ENCODE measurements at places on chromosomes 13 and 19.

DNA sequence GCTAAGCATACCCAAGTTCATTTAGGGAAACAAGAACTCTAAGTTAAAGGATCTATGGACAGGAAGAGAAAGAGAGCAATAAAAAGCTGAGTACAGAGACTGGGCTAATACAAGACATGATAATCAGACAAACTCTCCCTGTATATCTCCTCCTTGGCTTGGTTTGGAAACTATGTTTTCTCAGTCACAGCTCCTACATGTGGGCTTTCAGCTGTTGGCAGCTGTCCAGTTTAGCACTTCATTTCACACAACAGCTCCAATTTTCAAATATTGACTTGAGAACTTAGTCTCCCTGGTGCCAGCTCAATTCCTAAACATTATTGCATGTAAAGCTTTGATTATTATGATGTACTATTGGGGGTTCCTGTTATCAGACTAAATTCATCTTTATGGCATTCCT is 222.8 kb upstream of the OBI1 start:
- peak; percentile 25 for DNase-seq

- no peak for DNase-seq
These were observed 408.0 kb upstream of the KLHL1 start for GRCh38 chr13:70516226-70516625.

DNA sequence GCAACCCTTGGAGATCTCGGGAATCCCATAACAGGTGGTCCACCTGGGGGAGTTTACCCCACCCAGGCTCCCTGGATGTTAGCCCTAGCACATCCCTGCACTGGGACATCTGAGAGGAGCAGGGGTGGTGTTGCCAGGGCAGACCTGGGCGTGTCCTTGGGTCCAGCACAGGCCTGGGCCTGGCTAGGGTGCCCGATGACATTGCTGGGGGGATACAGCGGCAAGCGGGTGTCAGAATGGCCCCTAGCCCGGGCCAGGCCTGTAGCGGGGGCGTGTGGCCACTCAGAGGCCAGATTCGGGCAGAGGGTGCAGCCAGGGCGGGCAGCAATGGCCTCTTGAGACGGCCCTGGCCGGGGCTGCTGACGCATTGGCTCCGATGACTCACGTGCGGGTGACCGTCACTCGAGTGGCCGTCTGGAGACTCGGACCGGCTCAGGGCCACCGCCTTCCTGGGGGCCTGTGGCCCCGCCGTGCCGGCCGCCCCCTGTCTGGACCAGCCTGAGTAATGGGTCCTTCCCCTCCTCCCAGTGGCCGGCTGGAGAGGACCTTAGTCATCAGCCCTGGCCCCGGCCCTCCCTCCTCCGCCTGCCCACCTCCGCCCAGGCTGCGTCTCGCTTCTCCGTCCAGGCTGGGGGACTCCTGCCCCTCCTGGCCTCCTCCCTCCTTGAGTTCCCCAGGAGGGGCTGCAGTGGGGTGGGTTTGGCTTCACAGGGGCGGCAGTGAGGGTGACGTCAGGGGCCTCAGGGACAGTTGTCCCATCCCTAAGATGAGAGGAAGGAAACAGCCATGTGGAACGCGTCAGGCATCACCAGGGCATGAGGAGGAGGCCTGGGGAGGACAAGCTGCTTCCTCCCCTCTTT is 23.2 kb upstream of the CRTC1 start:
- DNase-seq = no peak

GRCh38 chr19:46745521-46746280 is at the start of gene FKRP:
Gene FKRP, plus strand, starts transcription at chr19:46746057. Its CDS starts 9,394 bp downstream, at chr19:46755451.
- peak; percentile 44 for DNase-seq

GRCh38 chr13:100409132-100409531 is 179.5 kb downstream of the GGACT start:
- DNase-seq = no peak

- DNase-seq = no peak
These were observed 353.1 kb downstream of the ENOX1 start for GRCh38 chr13:43433691-43434141.

GRCh38 chr13:31733066-31733465 is 6.3 kb upstream of the RXFP2 start:
- DNase-seq = no peak

DNA sequence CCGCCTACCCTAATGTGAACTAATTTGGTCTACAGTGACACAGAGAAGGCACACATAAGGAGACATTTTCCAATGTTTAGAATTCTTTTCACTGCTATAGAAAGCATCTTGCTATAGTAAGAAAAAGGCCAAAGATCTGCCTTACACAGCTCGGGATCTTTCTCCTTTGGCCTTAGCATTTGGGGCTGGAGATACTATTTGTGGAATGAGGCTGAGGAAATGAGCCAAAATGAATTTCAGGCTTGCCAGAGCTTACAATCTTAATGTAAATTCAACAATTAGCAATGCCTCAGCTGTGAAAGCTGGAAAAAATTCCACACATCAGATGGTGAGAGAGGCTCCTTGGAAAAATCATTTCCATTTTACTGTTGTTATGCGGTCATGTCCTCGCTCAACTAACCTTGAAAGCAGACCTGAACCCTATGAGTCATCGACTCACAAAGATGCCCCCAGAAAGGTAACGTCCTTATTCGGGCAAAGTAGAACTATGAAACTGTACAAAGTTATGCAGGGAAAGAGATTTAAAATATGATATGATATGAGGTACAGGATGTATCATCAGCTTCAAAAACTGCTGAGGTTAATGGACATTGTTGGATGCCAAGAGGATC is 324.5 kb upstream of the NBEA start:
- DNase-seq = no peak

GRCh38 chr19:30448386-30449077 is 76.3 kb downstream of the ZNF536 start:
- DNase-seq = no peak

- no peak for DNase-seq
These were observed 46.8 kb downstream of the ARHGEF7 start for GRCh38 chr13:111161601-111162600.

DNA sequence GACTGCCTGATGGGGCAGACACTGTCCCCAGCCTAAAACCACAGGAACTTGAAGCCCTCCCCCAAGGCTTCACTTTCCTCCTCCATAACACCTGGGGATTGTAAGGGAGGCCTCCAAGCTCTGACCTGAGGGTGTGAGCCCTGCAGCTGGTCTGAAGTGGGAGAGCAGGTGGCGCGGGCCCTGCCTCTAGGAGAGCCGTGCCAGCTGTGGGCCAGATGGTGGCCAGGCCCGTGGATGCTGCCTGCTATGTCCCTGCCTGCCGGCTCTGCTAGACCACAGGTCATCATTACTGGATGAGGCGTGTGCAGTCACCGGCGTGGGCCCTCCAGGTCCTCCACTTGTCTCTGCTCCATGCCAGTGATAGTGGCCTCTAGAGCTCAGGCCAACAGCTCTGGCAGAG is 3.5 kb upstream of the KLHL26 start:
- DNase-seq = peak; percentile 48

- DNase-seq = peak; percentile 53
These were observed 3.2 kb downstream of the MAB21L1 start for GRCh38 chr13:35473206-35473775.

GRCh38 chr13:40758811-40759210 is 12.2 kb downstream of the MRPS31 start:
- DNase-seq = no peak

GRCh38 chr19:30439310-30439709 is 67.1 kb downstream of the ZNF536 start:
- DNase-seq = no peak

GRCh38 chr13:112890316-112891145 is 78.5 kb upstream of the MCF2L start:
- no peak for DNase-seq

DNA sequence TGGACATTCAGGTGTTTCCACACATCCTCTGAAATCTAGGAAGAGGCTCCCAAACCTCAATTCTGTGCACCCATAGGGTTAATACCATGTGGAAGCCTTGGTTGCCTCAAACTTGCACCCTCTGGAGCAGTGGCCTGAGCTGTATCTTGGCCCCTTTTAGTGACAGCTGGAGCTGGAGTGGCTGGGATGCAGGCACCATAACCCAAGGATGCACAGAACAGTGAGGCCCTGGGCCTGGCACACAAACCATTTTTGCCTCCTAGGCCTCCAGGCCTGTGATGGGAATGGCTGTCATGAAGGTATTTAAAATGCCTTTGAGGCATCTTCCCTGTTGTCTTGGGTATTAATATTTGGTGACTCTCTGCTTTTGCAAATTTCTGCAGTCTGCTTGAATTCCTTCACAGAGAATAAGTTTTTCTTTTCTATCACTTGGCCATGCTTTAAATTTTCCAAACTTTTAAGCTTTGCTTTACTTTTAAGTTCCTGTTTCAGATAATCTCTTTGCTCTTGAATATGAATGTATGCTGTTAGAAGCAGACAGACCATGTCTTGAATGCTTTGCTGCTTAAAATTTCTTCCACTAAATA is 1594.5 kb upstream of the PCDH20 start:
- DNase-seq = no peak

DNA sequence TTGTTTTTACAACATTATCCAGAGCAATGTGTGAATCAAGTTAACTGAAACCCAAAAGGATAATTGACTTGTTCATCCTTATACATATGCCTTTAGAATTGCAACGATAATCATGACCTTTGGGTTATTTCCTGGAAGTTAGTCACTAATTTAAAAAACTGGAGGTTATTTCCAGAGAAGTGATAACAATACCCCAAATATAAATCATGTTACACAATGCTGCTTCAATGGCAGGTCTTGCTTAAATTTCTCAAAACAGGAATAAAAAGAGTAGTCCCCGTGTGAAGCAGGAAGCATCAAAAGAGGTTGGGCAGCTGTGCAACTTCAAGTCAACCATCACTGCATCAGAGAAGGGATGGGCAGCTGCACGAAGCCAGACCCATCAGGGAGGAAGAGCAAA is 134.4 kb downstream of the EFNB2 start:
- DNase-seq = no peak

- DNase-seq = no peak
These were observed 123.8 kb downstream of the ENOX1 start for GRCh38 chr13:43662976-43663375.

GRCh38 chr19:4624733-4625362 is 14.5 kb upstream of the TNFAIP8L1 start:
- peak; percentile 48 for DNase-seq

DNA sequence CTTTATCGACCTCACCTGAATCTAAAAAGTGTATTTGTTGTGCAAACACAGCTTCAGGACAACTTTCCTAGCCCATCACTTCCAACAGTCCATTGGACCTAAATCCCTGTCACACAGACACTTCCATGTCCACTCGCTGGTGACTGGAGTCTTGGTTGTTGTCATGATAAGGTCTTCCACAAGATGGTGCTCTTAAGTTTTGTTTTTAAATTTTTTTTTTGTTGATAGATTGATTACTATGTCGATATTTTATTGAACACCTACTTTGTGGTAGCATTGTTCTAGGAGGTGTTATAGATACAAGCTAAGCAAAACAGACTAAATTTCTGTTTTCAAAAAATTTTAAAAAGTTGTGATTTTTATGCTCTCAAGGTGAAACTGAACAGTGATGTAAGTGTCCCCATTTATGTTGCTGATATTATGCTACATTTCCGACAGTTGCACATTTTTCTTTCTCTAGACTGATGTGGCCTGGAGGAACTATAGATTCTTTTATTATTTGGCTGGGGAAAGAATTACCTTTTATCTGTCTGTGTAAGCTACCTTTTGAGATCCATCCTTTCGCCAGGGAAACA is 8.1 kb upstream of the ERICH6B start:
- peak; percentile 61 for DNase-seq

- no peak for DNase-seq
These were observed 23.9 kb downstream of the OPA3 start for GRCh38 chr19:45560686-45561085.

DNA sequence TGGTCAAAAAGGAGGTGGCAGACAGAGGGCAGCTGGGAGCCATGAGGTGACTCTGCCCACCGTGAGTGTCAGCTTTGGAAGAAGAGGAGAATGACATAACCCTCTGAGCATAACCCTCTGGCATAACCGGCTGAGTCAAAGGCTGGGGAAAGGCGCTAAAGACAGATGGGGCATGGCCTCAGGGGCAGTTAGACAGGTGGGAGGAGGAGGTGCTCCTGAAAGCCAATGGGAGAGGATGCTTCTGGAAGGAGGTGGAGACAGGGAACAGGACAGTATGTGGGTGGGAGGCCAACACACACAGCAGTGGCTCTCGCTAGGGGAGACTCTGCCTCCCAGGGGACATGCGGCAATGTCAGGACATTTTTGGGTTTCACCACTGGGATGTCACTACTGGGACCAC is 17.1 kb downstream of the ELAVL1 start:
- peak; percentile 15 for DNase-seq

DNA sequence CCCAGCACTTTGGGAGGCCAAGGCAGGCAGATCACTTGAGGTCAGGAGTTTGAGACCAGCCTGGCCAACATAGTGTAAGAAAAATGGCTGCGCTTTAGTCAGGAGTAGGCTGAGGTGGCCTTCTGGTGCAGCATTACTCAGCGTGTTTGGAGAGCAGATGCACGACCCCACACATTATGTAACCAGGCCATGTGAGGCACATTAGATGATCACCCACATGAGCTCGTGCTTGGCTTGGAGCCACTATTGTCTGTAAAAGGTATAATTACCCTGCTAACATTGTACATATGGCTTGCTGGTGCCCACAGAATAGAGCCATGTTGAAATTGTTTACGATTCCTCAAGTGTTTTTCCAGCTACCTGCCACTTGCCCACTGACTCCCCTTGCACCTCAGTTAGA is 24.0 kb upstream of the SCEL start:
- DNase-seq = peak; percentile 60

GRCh38 chr19:30513082-30513411 is 140.9 kb downstream of the ZNF536 start:
- peak; percentile 57 for DNase-seq

- DNase-seq = peak; percentile 21
These were observed 28.9 kb upstream of the KPNA3 start for GRCh38 chr13:49821216-49822009.

- no peak for DNase-seq
These were observed 1.2 kb downstream of the POLR2I start for GRCh38 chr19:36113425-36113824.

DNA sequence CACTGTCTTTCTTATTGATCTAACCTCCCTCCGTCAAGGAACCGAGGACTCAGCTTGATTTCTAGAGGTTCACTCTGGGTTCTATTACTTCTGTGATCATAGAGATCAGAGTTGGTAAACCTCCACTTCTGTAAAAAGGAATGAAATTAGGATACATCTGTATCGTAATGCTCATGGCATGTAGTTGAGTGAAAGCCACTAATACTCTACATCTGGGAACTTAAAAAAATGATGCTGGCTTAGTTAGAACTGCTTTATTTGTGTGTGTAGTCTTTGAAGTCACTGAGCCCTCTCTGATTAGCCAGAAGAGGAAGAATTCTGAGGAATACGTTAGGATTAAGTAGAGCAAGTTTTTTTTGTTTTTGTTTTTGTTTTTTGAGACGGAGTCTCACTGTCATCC is 140.8 kb downstream of the GGACT start:
- no peak for DNase-seq

DNA sequence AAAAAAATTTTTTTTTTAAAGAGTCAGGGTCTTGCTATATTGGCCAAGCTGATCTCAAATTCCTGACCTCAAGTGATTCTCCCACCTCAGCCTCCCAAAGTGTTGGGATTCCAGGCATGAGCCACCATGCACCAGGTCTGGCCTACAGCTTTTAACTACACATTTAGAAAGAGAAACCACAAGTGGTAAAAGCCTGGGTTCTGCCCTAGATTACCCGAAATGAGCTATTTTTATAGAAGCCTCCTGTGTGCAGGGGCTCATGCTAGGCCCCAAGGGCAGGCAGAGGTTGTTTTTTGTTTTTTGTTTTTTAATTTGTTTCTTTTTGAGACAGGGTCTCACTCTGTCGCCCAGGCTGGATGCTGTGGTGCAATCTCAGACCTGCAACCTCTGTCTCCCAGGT is 14.0 kb upstream of the MYADM start:
- DNase-seq = no peak

- DNase-seq = no peak
These were observed 13.7 kb downstream of the ILF3 start for GRCh38 chr19:10667867-10668266.

- no peak for DNase-seq
These were observed 27.7 kb downstream of the SBNO2 start for GRCh38 chr19:1146412-1146699.
